ENCODE measurements at places on chromosomes 1 and 21. TPM values are rescaled to one million over a fixed set of nuclear protein-coding genes. Genes with fewer than 3 reads are reported as not detected.

The FCRL4 gene
- total RNA-seq = not detected

- H3K36me3 ChIP-seq = no peaks in the 10 kb centered on the region
- H3K27me3 ChIP-seq = no peaks in the 10 kb centered on the region
- H3K27ac ChIP-seq = no peak overlapping the region
- no peak for DNase-seq
- H3K4me3 ChIP-seq = no peak overlapping the region
Observed at GRCh38 chr21:45809421-45809820, 165.9 kb downstream of the PCBP3 start.

The LMX1A gene
- total RNA-seq = 0.21 TPM

GRCh38 chr1:158893654-158894053, 37.7 kb upstream of the PYHIN1 start:
- no peak for DNase-seq
- no peak overlapping the region for H3K4me3 ChIP-seq

DNA sequence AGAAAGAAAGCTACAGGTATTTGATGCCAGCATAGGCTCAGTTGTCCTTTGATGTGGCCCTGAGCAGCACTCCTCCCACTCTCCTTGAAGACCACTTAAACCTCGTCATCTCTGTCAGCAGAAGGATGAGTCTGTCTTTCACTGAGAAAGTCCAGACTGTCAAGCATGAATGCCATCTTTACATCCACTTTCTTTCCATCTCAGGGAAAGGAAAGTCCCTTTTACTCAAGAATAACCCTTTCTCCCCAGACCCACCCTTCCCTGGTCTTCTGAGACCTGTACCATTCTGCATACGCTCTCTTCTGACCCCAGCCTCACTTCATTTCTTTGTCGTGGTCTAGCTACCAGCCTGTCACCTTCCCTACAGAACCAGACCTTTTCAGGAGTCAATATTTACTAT, 4.0 kb upstream of the ELAPOR1 start:
- H3K27ac ChIP-seq = no peak overlapping the region
- H3K27me3 ChIP-seq = peaks cover 19% of the 10 kb centered on the region
- no peaks in the 10 kb centered on the region for H3K36me3 ChIP-seq
- H3K4me1 ChIP-seq = peaks cover 23% of the 10 kb centered on the region
- H3K4me3 ChIP-seq = no peak overlapping the region

- peak overlapping the region; percentile 84 for H3K27ac ChIP-seq
- peak overlapping the region; percentile 71 for H3K4me3 ChIP-seq
- H3K36me3 ChIP-seq = no peaks in the 10 kb centered on the region
- no peaks in the 10 kb centered on the region for H3K27me3 ChIP-seq
- peaks cover 14% of the 10 kb centered on the region for H3K4me1 ChIP-seq
Observed at GRCh38 chr1:77218477-77219165, 609 bp downstream of the PIGK start.

The CNIH3 gene
- 2.1 TPM for total RNA-seq

GRCh38 chr1:32318127-32318869, 17.7 kb downstream of the MARCKSL1 start:
- H3K4me3 ChIP-seq = no peak overlapping the region
- H3K36me3 ChIP-seq = peaks cover 46% of the 10 kb centered on the region
- no peaks in the 10 kb centered on the region for H3K27me3 ChIP-seq

The FYB2 gene
- total RNA-seq = 3.8 TPM

DNA sequence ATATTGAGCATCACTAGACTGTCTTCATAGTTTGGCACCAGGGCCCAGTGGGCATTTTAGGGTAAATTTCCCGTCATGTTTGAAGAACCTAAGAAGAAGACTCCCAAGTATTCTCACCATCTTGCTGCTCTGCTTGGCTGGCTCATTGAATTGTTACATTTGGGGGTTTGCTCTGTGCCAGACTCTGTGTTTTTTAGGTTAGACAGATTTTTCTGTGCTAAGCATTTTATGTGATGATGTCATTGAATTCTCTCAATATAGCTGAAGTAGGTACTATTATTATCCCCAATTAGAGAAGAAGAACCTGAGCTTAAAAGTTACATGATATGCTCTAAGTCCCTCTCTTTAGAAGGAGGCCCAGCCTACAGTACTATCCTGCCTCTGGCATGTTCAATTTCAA, 28.0 kb upstream of the DNASE2B start:
- H3K36me3 ChIP-seq = no peaks in the 10 kb centered on the region
- peaks cover 6% of the 10 kb centered on the region for H3K4me1 ChIP-seq
- H3K4me3 ChIP-seq = no peak overlapping the region
- no peak for DNase-seq
- H3K27ac ChIP-seq = no peak overlapping the region

The TSTD1 gene
- total RNA-seq = 63.2 TPM

The DIRAS3 gene
- total RNA-seq = 1.1 TPM

The TCP10L gene
- total RNA-seq = 0.71 TPM

The ATAD3B gene
- 19.0 TPM for total RNA-seq

DNA sequence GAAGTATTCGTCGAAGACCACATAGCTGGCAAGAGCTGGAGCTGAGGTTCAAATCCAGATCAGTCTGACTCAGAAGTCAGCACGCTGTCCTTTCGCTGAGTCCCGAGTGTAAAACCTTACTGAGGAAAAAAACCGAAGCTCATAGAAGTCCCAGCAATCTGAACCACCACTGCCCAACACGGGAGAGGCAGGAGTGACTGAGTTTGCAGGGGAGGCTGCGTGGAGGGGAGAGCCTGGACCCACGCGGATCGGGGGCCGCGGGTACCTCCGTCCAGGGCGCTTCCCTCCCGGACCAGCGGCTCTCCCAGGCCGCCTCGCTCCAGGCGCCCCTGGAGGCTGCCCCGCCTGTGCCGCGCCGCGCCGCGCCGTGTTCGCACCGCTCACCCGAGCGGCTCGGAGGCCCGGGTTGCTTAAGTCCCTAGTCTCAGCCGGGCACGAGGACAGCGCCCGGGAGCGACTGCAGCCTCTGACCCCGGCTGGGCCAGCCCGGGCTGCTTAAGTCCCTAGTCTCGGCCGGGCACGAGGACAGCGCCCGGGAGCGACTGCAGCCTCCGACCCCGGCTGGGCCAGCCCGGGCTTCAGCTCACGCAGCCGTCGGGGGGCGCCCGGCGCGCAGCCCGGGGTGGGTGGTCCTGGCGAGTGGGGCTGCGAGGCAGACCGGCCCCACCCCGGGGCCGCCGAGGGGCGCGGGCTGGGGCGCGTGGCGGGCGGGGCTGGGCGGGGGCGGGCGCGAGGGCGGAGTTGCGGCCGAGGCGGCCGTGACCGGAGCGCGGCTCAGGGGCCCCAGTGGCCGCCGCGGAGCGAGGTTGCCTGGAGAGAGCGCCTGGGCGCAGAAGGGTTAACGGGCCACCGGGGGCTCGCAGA, at the start of gene ADAMTSL4:
Gene ADAMTSL4, plus strand, starts transcription at position 777 of the 864 bp plus-strand sequence. CDS start 2,881 bp downstream, outside the sequence.
- peak; percentile 86 for DNase-seq
- no peaks in the 10 kb centered on the region for H3K36me3 ChIP-seq
- H3K27ac ChIP-seq = peak within 1 kb of the TSS; percentile 85
- H3K27me3 ChIP-seq = no peaks in the 10 kb centered on the region

- no peak for DNase-seq
- H3K27ac ChIP-seq = no peak overlapping the region
- no peak overlapping the region for H3K4me3 ChIP-seq
- H3K4me1 ChIP-seq = no peaks in the 10 kb centered on the region
- H3K27me3 ChIP-seq = no peaks in the 10 kb centered on the region
Observed at GRCh38 chr21:31457675-31458074, 113.6 kb upstream of the TIAM1 start.

The TFF2 gene
- not detected for total RNA-seq

- no peaks in the 10 kb centered on the region for H3K36me3 ChIP-seq
- no peaks in the 10 kb centered on the region for H3K27me3 ChIP-seq
- DNase-seq = no peak
- no peak overlapping the region for H3K4me3 ChIP-seq
Observed at GRCh38 chr1:67441739-67442281, 11.6 kb upstream of the SERBP1 start.

The IGSF5 gene
- total RNA-seq = not detected

GRCh38 chr1:8776104-8776503, 41.3 kb downstream of the RERE start:
- no peak overlapping the region for H3K4me3 ChIP-seq
- no peaks in the 10 kb centered on the region for H3K27me3 ChIP-seq
- no peaks in the 10 kb centered on the region for H3K4me1 ChIP-seq

The F13B gene
- total RNA-seq = not detected

GRCh38 chr1:23453455-23454000, 29.0 kb upstream of the TCEA3 start:
- no peak overlapping the region for H3K4me3 ChIP-seq
- H3K27ac ChIP-seq = peak overlapping the region; percentile 51
- H3K36me3 ChIP-seq = peaks cover 22% of the 10 kb centered on the region
- no peaks in the 10 kb centered on the region for H3K27me3 ChIP-seq

The GJA5 gene
- 44.5 TPM for total RNA-seq

DNA sequence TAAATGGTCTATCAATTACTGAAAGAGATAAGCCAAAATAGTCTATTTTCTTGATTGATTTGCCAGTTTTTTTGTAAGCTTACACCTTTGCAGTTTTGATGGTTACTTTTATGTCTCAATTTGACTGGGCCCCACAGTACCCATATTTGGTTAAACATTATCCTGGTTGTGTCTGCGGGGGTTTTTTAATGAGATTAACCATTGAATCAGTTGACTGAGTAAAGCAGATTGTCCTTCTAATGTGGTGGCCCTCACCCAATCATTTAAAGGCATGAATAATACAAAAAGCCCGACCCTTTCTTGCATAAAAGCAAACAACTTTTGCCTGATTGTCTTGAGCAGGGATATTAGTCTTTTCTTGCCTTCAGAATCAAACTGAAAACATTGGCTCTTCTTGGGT, 650.0 kb upstream of the RGS18 start:
- no peaks in the 10 kb centered on the region for H3K27me3 ChIP-seq
- H3K36me3 ChIP-seq = no peaks in the 10 kb centered on the region
- no peaks in the 10 kb centered on the region for H3K4me1 ChIP-seq
- no peak for DNase-seq
- H3K27ac ChIP-seq = no peak overlapping the region

The ABCG1 gene
- 74.9 TPM for total RNA-seq

- H3K36me3 ChIP-seq = no peaks in the 10 kb centered on the region
- DNase-seq = no peak
- no peak overlapping the region for H3K4me3 ChIP-seq
- H3K27ac ChIP-seq = no peak overlapping the region
- no peaks in the 10 kb centered on the region for H3K27me3 ChIP-seq
- H3K4me1 ChIP-seq = peaks cover 24% of the 10 kb centered on the region
Observed at GRCh38 chr1:70202173-70202758, 3.1 kb downstream of the LRRC40 start.

The TMOD4 gene
- total RNA-seq = 2.1 TPM

GRCh38 chr1:205565799-205566198, 61.3 kb downstream of the CDK18 start:
- H3K27ac ChIP-seq = no peak overlapping the region
- peaks cover 14% of the 10 kb centered on the region for H3K4me1 ChIP-seq
- no peak overlapping the region for H3K4me3 ChIP-seq
- H3K36me3 ChIP-seq = no peaks in the 10 kb centered on the region
- H3K27me3 ChIP-seq = peaks cover 29% of the 10 kb centered on the region

DNA sequence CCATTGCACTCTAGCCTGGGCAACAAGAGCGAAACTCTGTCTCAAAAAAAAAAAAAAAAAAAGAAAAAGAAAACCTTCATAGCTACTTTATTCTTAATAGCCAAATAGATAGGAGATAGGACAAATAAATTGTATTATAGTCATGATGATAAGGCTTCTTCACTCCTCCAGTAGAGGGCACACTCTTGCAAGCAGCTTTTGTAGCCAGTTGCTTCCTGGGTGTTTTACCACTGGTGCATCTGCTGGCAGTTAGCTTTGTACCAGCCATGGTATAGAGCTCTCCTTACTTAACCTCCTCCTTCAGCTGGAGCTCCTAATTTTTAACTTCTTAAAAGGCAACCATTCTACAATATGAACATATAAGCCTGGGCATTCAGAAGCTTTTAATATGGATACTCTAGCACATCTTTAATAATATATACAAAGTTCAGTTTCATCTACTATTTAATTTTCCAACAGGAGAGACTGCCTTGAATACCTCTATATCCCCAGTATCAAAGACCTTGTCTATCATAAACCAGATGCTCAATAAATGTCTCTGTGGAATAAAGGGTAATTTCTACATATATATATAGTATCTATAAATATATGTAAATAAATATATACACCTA, 35.8 kb downstream of the EVI5 start:
- no peak overlapping the region for H3K27ac ChIP-seq
- peaks cover 9% of the 10 kb centered on the region for H3K4me1 ChIP-seq
- no peaks in the 10 kb centered on the region for H3K36me3 ChIP-seq
- H3K27me3 ChIP-seq = no peaks in the 10 kb centered on the region
- H3K4me3 ChIP-seq = no peak overlapping the region

GRCh38 chr1:160519642-160520435, 3.2 kb downstream of the SLAMF6 start:
- peak overlapping the region; percentile 38 for H3K4me3 ChIP-seq
- peaks cover 14% of the 10 kb centered on the region for H3K4me1 ChIP-seq
- no peak for DNase-seq
- H3K36me3 ChIP-seq = no peaks in the 10 kb centered on the region
